ENCODE measurements at places on chromosomes 3 and 15.

GRCh38 chr3:167671878-167672427 lies 18.2 kb upstream of the WDR49 start:
- no peak for DNase-seq

DNA sequence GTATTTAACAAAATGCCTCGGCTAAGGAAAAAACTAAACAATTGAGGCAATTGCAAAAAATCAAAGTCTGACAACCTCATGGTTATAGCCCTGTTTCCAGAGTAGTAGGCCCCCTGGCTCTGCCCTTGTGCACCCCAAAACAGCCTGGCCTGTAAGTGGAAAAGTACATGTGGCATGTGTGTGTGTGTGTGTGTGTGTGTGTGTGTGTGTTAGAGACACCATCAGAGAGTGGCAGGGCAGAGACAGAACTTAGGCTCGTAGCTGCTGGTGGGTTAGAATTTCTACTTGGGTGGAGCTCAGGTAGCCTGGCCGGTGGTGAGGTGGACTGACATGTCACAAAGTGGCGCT lies 14.1 kb upstream of the AHSG start:
- no peak for DNase-seq

GRCh38 chr15:91947683-91948608 lies 94.4 kb downstream of the SLCO3A1 start:
- DNase-seq = no peak

GRCh38 chr15:87752250-87752951 lies 504.1 kb downstream of the NTRK3 start:
- no peak for DNase-seq

DNA sequence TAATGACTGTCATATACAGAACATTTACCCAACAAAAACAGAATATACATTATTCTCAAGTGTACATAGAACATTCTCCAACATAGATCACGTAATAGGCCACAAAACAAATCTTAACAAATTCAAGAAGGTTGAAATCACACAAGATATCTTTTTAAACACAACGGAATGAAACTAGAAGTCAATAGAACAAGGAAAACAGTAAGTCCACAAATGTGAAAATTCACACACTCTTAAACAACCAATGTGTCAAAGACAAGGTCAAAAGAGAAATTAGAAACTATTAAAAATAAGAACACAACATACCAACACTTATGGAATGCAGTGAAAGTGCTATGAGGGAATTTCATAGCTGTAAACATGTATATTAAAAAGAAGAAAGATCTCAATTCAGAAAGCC lies 81.2 kb upstream of the SLCO2A1 start:
- DNase-seq = no peak

DNA sequence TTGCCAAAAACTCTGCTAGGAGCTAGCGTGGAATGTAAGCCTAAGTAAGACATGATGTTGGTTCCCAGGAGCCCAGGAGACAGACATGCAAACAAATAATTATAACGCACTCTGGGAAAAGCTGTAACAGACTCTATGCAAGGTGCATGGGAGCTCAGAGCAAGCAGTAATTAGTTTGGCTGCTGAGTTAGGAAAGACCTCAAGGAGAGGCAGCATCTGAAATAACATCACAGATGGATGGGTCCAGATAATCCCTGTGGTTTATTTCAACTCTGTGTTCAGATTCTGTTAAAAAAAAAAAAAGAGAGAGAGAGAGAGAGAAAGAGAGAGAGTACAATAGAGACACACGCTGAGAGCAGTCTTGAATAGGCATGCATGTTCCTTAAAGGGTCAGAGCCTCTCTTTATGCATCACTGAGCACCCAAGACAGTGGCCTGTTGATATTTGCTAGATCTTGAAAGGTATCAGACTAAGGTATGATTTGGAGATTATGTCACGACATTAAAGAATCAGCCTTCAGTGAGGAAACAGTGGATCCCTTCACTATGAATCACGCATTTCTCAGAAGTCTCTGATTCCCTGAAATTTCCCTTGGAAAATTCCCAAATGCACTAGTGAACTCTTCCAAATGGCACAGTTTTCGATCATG lies 124.4 kb upstream of the LIPC start:
- no peak for DNase-seq

DNA sequence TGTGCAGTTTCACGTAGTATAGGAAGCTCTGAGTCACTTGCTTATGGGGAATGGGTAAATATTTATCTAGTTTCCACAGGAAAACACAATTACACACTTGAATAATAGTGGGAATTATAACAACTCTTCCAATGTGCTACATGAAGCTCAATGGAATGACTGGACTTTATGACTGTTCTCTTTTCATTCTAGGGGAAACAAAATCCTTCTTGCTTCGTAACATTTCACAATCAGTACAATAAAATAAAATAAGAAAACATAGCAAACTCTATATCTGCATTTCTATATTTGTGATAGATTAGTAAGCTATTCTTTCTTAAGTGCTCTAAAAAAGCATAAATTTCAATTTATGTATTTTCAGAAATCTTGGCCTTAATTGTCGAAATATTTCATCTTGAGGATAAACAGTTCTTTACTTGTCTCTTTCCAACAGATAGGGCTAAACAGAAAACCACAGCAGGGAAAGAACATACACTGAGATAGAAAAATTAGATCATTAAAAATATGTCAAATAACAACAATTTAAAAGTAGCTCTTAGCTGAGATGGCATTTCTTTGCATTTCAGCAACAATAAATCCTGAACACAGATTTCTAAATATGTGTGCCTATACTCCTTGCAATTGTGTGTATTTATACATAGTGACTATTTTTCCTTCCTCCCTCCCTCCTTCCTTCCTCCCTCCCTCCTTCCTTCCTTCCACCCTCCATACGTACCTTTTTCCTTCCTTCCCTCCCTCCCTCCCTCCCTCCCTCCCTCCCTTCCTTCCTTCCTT lies 395.5 kb upstream of the KCNMB2 start:
- DNase-seq = no peak

GRCh38 chr15:87527416-87527815 lies 729.1 kb downstream of the NTRK3 start:
- no peak for DNase-seq

- no peak for DNase-seq
Observed at GRCh38 chr3:143413372-143413771, 293.8 kb downstream of the CHST2 start.

- DNase-seq = no peak
Observed at GRCh38 chr15:48584090-48584811, 61.3 kb downstream of the FBN1 start.

GRCh38 chr3:59769127-59769750 lies 719.4 kb upstream of the CFAP20DC start:
- DNase-seq = no peak

DNA sequence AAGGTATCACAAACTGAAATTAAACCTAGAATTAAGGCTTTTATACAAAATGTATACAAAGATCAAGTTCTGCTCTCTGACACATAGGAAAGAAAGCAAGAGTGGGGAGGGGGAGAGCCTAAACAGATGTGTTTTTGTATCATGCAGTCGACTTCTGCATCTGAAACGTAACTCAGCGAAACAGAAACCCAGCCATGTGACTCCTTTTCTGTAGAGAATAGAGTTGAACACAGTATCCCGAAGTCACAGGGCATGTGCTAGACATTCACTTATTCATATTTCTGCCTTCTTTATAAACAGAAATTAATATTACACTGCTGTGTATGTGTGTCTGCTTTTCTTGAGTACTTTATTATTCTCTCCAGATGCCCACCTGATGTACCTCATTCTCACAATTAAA lies 121.0 kb downstream of the PDZRN3 start:
- no peak for DNase-seq

DNA sequence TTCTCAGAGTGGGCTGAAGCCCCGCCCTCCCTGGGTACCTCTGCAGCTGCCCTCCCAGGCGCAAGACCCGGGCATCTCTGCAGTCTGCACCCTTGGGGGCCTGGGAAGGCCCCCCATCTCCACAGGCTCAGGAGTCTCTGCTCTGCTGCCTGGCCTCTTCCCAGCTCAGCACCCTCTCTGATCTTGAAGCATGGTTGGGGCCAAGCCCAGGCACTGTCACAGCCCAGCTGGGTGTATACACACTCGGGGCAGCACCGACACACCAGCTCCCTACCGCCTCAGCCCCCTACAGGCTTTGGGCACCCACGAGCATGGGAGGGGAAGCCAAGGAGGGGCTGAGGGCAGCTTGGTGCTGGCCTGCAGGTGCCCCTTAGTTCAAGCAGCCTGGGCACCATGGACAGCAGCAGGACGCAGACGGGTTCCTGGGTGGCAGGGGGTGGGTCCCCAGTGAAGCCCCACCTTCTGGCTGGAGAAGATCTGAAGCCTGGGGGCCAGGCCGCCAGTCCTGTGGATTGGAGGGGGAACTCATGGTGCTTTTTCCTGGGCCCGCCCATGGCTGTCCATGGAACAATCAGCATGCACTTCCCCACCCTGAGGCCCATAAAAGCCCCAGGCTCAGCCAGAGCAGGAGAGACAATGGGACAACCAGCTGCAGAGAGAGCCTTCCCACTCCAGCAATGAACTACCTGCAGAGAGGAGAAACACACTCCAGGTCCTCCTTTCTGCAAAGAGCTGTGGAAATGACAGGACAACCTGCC lies 170.6 kb downstream of the TJP1 start:
- no peak for DNase-seq

DNA sequence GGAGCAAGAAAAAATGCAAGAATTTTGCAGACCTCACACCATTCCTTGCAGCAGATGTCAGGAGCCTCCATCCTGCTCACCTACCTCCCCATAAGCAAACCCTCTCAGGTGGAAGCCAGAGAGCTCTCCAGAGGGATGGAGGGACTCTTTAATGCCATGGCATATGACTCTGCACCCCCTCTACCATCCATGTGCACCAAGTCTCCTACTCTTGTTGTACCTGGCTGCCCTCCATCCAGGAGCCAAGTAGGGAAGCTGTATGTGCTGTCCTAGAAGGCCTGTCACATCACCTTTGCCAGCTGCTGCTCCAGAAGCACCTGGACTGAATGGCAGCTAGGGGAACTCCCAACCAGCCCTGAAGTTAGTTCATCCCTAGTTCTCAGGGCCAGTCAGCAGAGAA lies 38.5 kb upstream of the PRR20G start:
- no peak for DNase-seq

DNA sequence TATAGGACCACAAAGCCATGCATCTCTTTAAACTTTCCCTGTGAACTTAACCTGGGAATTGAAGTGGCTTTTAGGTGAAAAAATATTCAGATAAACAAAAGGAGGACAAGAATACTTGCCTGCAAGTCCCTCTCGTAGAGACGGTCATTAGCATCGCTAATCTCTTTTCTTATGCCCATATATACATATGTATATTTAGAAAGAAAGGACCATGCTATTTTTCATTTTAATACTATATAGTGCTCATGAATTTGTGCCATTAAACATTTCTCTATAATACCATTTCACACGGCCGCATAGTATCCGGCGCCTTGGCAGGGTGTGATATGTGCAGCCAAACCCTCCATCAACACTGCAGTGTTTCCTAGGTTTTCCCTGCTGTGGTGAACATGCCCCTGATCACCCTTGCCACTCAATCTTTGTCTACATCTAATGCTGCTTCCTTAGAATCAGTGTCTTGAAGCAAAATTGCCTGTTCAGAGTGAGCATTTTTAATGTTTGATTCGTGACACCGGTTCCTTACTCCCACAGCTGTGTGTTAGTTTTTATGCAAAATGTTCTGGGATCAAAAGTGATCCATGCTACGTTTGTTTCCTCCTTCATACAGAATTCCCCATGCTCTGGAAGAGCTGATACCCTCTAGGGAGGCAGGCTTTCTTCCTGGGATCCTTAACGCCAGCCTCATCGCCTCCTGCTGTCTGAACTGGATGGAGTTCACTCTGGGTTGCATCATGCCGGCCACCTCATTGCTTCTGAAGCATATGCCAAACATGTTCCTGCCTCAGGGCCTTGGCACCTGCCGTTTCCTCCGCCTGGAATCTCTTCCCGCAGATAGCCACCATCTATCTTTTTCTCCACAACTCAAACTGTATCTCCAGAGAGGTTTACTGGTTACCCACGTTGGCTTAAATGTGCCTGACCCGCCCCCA lies 118.1 kb downstream of the FBLN2 start:
- DNase-seq = no peak

- DNase-seq = no peak
Observed at GRCh38 chr3:139537795-139538621, 1.5 kb downstream of the RBP1 start.

GRCh38 chr15:67048281-67049279 lies 16.8 kb upstream of the SMAD3 start:
- DNase-seq = no peak
